ENCODE measurements at places on chromosomes 6 and 20.
A peak's percentile ranks its signal among the peaks of the same experiment; 100 is the strongest.

DNA sequence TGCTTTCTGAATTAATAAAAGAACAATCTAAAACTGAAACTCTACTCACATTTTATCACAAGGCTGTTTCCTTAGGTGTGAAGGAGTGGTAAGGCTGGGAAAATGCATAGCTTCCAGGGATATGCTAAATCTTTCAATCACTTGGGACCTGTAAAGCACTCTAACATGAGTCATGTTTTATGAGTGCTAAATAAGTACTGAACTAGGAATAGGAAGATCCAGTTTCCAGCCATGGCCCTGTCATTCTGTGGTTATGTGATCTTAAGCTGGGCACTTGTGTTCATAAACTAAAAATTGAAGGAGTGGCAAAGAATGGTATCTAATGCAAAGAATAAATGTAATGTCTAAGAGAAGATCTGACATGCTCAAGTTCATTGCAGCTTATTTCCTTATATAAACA, 6.1 kb upstream of the TMEM200A start:
- DNase-seq = peak; percentile 32

GRCh38 chr20:21820688-21821087, 115.2 kb downstream of the PAX1 start:
- no peak for DNase-seq

DNA sequence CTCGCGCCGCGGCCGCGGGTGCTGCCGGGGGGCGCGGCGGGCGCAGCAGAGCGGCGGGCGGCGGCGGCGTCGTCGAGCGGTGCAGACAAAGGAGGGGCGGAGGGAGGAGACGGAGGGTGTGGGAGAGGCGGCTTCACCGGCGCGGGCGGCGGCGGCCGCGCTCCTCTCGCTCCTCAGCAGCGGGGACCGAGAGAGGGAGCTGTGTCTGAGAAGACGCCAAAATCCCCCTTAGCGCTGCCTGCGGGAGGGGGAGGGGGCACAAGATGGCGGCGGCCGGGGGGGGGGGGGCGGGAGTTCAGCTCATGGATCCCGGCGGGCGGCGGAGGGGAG, 296 bp downstream of the ADNP start:
- no peak for DNase-seq

DNA sequence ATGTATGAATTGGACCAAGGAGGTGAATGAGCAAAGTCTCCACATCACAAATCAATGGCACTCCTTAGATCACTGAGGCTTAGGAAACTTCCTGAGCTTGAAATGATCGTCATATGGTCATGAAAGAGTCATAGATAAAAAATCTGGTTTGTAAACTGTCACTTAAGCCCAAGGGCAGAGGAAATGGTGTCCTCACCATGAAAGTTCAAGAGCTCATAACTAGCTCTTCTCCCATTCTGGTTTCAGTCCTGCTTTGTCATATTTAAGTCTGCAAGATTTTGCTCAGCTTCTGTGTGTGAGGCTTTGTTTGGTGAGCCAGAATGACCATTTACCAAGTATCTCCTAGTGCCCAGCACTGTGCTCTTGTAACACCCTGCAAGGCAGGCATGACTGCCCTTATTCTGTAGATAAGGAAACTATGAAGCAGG, 60.5 kb downstream of the GJA10 start:
- peak; percentile 68 for DNase-seq

- DNase-seq = no peak
Measured at GRCh38 chr20:59146780-59147565, 16.6 kb upstream of the ZNF831 start.

DNA sequence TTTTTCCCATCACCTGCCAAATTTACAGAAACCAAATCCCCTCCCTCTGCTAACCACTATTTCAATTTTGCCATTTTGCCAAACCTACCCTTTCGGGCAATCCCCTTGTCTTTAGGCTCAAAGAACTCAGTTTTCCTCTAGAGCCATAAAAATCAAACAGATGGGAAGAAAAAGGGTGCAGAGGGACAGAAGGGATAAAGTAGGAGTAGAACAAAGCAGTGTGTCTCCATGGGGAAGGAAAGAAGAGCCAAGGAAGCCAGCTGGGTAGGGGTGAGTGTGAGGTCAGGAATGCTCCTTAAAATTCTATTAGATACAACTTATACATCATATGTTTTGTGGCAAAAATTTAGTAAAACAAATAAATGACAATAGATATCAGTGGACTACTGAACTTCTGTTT, 316.5 kb downstream of the BTBD9 start:
- no peak for DNase-seq

GRCh38 chr6:135195041-135195440, 13.9 kb downstream of the MYB start:
- DNase-seq = no peak

DNA sequence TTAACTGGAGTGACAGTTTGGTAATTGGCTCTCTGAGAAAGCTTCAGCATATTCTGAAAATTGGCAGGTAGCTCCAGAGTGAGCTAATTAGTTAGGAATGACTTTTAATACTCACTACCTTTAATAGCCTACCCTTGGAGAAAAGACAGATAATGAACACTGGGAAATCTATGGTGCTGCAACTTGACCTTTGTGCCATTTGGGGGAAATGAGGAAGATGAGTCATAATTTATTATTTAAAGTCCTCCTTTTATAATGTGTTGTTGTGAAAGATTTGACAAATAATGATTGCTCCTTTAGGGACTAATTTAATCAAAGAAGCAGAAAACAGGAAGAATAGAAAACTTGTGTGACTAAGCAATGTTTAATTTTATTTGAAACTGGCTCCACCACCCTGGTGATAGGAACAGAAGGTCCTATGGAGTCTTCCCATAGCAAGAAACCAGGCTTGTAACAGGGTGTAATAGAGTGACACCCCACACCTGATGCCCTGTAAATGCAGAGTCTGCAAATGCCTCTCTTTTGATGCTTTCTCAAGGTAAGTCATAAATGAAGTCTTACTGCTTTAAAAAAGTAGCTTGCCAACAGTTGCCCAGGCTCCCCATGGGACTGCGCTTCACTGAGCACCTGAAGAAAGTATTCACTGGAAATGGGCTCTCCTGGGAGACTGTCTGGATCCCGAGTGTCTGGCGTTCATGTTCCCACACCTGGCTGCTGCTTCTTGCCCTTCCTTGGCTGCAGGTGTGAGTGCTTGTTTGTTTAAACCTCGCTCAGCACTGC, 134.4 kb downstream of the LRRC1 start:
- peak; percentile 52 for DNase-seq

DNA sequence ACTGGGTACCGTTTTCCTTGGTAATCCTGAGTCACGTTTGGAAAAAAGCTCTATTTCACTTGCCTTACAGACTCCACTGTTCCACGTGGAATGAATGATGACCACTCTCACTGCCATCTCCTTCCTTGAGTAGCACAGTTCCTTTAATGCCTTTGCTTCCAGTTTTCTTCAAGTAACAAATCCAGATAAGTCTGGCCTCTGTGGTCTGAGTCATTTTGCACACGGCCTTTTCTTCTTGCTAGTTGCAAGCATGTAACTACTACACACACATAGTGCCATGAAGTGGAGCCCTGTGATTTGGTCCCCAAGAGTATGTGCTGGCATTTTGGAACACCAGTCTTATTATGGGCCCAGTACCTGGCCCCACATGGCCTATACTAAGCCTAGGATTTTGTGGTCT, 182.8 kb downstream of the SASH1 start:
- DNase-seq = peak; percentile 86

GRCh38 chr6:135640449-135641111, 143.0 kb upstream of the AHI1 start:
- DNase-seq = no peak

DNA sequence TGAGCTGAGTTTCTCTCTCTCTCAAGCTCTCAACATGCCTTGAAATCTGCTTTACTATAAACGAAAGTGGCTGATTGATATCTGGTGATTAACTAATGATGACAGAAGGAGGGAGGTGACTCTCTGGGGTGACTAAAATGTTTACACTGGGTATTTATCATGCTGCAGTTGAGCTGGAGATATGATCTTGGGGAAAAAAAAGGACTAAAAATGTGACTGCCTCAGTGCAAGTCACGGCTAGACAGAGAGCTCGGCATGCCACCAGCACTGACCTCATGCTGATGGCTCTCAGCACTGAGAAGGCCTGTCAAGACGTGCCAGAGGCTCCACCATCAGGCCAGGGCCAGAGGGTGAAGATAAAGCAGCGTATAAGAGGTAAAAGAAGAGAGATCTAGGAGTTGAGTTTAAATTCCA, 103.1 kb upstream of the SPACA1 start:
- DNase-seq = peak; percentile 60

DNA sequence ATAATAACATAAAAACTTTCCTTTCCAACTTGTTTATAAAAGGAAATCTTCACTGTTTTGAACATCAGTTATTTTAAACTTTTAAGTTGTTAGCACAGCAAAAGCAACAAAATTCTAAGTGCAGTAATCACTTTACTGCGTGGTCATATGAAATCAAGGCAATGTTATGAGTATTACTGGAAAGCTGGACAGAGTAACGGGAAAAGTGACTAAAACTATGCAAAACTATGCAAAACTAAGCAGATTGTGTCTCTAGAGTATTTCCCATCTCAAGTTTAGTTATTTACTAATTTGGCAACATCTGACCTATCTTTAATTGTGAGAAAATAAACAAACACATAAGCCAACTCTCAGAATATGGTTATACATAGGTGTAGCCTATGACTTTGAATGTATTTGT, 10.9 kb upstream of the ANKEF1 start:
- no peak for DNase-seq

GRCh38 chr20:34472246-34472925, 43.8 kb upstream of the DYNLRB1 start:
- peak; percentile 62 for DNase-seq

- no peak for DNase-seq
Measured at GRCh38 chr6:158158748-158159147, 9.3 kb downstream of the SERAC1 start.

DNA sequence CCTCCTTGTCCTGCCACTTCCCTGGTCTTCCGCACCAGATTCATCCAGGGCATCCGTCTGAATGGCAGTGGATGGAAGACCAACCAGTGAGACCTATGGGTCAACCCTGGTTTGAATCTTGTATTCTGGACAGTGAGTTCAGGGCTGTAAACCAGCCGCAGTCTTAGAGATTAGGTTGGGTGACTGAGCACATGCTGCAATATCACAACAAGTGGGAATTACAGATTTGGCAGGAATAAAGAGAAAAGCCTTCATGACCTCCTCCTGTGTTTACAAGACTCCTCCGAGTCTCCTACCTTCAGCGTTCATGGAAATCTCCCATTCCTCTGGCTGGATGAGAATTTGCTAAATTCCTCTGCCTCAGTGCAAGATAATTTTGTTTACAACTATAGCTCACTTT, 9.9 kb downstream of the ECI2 start:
- no peak for DNase-seq

GRCh38 chr6:134730013-134730412, 219.9 kb downstream of the ALDH8A1 start:
- DNase-seq = no peak

DNA sequence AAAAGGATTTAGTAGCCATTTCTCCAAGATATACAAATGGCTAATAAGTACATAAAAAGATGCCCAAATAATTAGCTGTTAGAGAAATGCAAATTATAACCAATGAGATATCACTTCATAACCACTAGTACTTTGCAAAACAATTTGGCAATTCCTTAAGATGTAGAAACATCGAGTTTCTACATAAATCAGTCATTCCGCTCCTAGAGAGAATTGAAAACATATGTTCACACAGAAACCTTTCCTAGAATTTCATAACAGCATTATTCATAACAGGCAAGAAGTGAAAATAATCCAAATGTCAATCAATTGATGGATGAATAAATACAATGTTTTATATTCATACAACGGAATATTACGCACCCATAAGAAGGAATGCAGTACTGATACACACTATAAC, 20.5 kb upstream of the NT5E start:
- no peak for DNase-seq

- no peak for DNase-seq
Measured at GRCh38 chr20:47740862-47741184, 44.5 kb downstream of the SULF2 start.

DNA sequence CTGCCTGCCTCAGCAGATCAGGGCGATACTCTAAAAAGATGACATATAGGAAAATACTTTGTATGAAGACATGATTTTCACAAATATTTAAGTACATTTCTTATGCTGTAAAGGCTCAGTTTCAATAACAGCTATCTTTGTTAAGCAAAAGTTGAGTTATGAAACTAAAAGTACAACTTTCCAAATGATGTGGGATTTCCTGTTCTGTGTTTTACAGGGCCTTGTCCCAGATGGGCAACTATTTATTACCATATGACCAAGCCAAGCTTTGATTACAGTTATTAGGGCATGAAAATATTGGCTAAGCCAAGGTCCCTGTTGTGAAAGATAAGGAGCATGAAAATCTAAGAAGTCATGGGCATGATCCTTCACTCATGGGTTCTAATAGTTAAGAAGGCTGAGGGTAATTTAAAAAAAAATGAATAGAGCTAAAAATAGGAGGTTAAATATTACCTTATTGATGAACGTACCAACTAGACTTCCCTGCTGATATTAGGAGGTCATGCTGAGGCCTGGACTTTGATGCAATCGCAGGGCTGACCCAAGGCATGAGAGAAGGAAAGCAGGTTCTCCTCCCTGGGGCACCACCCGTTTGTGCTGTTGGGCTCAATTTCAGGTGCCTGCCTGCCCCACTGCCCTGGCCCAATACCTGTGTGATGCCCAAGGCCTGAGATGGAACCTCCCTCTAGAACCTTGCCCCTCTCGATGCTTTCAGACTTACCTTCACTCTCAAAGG, 294.4 kb upstream of the PRDM1 start:
- DNase-seq = no peak

- DNase-seq = no peak
Measured at GRCh38 chr6:118704915-118705314, 53.5 kb upstream of the CEP85L start.

- no peak for DNase-seq
Measured at GRCh38 chr20:47429409-47429808, 72.3 kb upstream of the NCOA3 start.

GRCh38 chr6:27770724-27771123, 141.5 kb downstream of the OR2B2 start:
- no peak for DNase-seq

GRCh38 chr20:41248368-41249024, 69.0 kb downstream of the ZHX3 start:
- DNase-seq = peak; percentile 25

- no peak for DNase-seq
Measured at GRCh38 chr6:3076320-3076719, 8.0 kb downstream of the RIPK1 start.

- DNase-seq = no peak
Measured at GRCh38 chr6:11414176-11414963, 123.2 kb upstream of the TMEM170B start.

DNA sequence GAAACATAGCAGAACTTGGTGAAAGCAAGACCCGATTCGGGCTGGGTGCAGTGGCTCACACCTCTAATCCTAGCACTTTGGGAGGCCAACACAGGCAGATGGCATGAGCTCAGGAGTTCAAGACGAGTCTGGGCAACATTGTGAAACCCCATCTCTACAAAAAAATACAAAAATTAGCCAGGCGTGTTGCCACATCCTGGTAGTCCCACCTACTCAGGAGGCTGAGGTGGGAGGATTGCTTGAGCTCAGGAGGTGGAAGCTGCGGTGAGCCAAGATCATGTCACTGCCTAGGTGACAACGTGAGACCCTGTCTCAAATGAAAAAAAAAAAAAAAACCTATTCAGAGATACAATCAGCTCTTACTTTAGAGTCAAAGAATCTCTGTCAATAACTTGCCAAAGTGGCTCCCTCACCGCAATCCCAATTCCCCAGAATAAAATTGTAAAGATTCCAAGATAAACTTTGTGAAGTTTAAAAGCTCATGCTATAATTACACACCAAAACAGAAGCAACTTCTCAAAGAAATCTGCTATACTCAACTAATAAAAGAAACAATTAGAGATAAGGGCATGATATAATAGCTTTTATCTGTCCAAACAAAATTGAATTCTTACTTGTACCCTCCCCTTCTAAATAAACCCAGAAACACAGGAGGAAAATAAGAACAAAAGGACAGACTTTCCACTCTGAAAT, 33.6 kb downstream of the CDK19 start:
- no peak for DNase-seq

Data from EL (cell line).